ENCODE measurements at places on chromosomes 13 and 19.

DNA sequence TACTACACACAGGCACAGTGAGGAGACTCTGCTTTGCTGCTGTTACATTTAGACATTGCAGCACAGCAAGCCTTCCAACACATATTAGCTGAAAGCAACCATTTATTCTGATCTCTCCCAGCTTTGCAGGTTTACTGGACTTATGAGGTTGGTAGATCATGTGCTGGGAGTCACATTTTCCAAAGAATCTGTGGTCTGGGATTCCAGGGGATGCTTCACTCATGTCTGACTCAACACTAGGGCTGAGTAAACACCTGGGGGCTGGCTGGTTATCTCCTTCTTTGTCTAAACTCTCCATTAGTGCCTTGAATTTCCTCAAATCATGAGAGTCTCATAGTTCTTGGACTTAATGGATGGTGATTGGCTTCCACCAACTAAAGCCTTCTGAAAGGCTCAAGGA is 5.4 kb upstream of the LGALS13 start:
- DNase-seq: no peak

DNA sequence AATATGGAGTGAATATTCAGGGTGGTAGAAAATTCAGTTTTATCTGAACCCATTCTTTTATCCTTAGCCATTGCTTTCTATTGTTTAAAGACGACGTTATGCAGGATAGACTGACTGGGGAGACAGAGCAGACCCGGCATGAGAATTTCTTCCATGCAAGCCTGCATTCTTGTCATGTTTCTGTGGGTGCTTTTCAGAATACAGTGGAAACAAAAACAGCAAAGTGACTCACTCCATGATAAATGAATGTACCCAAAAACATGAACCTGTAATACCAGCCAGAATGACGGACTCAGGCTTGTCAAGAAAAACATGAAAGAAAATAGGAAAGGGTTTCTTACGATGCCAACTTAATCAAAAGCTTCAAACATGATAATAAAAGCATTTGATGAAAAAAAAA is 924.0 kb downstream of the EFNB2 start:
- no peak for DNase-seq

GRCh38 chr13:29427937-29428309 is 167.6 kb downstream of the SLC7A1 start:
- no peak for DNase-seq

DNA sequence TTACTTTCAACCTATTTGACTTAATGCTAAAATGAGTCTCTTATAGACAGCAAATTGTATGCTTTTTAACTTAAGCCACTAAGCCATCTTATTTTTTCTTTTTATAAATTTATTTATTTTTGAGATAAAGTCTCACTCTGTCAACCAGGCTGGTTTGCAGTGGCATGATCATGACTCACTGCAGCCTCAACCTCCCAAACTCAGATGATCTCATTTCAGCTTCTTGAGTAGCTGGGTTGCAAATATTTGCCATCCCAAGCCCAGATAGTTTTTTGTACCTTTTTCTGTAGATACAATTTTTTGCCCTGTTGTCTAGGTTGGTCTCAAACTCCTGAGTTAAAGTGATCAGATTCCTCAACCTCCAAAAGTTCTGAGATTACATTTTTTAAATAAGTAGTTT is 27.1 kb downstream of the ZNF714 start:
- no peak for DNase-seq

- DNase-seq: peak; percentile 72
Observed at GRCh38 chr19:664913-665443, 2.0 kb upstream of the RNF126 start.
